ENCODE measurements at places on chromosomes 7 and 10.

GRCh38 chr10:71972746-71973695 lies 8.8 kb downstream of the CHST3 start:
- no peak for DNase-seq

DNA sequence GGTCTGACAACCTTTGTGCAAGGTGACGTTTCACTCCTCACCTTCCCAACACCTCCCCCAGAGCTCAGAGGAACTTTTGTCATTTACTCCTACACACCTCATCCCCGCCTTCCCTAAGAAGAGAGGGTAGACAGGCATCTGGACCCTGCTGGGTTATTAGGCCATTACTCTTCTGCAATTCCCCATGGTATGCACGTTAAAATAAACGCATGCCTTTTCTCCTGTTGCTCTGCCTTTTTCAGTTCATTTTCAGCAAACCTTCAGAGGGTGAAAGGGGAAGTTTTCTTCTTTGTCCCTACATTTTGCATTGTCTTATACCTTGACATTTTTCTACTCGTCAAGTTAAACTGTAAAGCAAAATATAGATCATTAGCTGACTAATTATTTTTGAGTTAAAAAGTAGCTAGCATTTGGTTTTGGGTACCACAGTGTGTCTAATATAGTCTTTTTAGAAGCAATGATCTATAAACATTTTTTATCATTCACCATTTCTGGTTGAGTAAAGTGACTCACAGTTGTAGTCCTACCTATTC lies 10.5 kb upstream of the EDRF1 start:
- no peak for DNase-seq

DNA sequence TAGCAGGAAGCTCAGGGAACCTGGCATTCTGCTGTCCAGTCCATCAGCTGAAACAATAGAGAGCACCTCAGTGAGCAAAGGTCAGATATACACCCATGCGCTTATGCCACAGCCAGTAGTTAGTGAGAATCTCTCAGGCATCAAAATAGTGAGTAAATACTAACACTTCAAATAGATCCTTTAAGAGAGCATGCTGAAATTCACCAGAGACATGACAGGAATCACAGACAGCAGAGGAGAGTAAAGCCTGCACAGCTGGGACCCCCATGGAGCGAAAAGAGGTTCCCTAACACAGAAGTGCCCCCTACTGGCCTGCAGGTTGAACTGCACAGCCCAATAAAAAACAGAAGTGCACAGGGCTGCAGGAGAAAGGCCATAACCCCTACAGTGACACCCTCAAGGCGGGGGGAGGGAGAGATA lies 57.6 kb upstream of the ANTXRL start:
- no peak for DNase-seq

DNA sequence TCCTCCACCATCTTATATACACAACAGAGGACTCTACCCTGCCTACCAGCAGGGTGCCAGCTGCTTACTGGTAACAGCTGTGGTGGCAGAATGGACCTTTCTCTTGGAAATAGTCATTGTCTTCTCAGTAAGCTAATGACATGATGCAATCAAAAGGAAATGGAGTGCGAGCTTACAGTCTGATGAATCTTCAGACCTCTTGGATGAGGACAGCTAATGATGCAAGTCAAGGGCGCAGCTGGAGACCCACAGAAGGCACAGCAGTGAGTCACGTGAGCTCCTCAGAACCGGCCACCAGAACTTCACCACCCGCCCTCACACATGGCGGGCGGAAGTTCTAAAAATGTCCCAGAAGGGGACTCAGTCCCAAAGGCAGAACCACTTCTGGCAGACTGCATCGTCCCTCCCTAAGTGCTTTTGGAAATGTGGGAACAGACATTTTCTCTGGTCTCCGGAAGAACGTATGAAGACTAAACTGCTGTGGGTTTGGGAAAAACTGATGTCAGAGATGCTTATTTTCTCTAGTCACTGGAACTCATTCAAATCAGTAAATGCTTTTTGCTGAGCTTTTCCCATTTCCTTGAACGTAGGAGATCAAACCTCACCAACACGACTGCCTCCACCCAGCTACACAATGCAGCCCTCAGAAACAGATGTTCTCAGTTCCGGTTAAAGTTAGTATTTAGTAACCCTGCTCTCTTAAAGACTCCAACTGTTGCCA lies 96.4 kb downstream of the FAS start:
- DNase-seq = no peak

GRCh38 chr7:28078036-28078901 lies 102.3 kb downstream of the JAZF1 start:
- DNase-seq = no peak
